Activated naive CD4-positive, alpha-beta T cell treated with anti-CD3 and anti-CD28 coated beads, Interleukin-2, amount 50 U/mL, for 72 hours (primary cell): ENCODE measurements at places on chromosomes 2 and 18.

DNA sequence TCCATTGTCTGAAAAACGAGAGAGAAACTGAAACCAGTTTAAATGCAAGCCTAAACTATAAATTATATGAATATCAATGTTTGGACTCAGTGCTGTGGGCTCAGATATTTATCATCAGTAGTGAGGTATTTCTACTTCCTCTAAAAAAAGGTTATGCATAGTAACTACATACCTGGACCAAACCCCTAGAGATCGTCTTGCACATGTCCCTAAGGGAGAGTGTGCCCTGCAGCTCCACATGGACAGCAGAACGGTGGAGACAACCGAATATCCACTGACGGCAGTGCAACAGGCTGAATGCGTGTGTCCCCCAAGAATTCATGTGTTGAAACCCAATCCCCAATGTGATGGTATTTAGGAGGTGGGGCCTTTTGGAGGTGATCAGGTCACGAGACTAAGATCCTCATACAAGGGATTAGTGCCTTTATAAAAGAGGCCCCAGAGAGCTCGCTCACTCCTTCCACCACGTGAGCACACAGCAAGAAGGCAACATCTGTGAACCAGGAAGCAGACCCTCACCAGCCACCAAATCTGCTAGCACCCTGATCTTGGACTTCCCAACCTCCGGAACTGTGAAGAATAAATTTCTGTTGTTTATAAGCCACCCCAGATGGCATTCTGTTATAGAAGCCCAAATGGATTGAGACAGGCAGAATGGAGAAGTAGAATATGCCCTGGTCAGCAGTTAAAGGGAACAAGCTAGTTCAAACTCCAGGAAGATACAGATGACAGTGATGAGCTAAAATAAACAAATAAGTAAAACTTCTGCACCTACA, 208.4 kb downstream of the ANAPC1 start:
- DNase-seq: no peak

DNA sequence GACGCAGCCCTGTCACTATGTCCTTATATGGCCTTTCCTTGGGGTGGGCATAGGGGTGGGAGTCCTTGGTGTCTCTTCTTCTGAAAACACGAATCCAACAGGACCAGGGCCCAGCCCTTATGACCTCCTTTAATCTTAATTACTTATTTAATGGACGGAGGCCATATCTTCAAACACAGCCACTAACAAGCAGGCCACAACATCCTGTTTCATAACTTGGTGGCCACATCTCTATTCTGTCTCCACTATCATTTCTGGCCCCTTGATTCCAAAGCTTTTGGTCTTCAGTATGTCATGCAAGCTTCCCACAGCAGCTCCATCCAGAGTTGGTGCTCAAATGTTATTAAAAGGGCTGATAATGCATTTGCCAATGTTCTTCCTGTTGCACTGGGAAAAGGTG, 287.3 kb upstream of the SMIM21 start:
- no peak for DNase-seq

DNA sequence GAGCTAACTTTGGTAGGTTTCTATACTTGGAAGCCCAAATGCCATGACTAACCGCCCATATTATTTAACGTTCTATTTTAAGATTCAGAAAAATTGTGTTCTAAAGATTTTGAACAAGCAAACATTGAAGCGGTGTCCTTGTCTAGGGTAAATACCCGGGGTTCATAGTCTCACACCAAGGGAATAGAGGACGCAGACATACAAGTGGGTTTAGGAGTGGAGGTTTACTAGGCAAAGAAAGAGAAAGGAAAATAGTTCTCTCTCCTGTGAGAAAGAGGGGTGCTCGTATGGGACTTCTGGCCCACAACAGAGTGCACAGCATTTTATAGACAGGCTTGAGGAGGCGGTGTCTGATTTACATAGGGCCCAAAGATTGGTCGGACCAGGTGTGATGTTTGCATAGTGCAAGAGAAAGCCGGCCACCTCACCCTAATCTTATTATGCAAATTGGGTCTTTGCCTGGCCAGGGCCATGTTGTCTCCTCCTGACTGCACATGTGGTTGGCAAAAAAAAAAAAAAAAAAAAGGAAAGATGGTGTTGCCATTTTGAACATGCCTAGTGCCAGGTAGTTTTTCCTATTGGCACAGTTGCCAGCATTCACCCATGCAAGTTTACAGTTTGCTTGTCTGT, 1062.6 kb downstream of the LRP1B start:
- no peak for DNase-seq

DNA sequence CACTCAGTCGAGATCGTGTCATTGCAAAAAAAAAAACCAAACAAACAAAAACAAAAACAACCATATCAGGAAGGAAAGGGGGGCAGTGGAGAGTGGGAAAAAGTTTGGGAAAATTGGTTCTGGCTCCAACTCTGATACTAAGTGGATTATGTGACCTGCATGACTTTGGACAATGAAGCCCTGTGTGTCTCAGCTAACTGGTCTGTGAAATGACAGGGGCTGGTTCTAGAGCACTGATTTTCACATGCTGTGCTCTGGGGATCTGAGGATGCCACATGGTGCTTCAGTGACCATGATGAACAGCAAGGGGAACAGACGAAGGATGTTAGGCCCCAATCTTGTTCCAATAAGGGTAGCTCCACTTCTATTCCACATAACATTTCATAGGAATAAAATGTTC, 157.4 kb upstream of the DNMT3A start:
- DNase-seq: no peak

- no peak for DNase-seq
Observed at GRCh38 chr2:240898731-240899467, 2.9 kb upstream of the MAB21L4 start.

- DNase-seq: no peak
Observed at GRCh38 chr2:30213907-30214463, 17.3 kb upstream of the LBH start.

DNA sequence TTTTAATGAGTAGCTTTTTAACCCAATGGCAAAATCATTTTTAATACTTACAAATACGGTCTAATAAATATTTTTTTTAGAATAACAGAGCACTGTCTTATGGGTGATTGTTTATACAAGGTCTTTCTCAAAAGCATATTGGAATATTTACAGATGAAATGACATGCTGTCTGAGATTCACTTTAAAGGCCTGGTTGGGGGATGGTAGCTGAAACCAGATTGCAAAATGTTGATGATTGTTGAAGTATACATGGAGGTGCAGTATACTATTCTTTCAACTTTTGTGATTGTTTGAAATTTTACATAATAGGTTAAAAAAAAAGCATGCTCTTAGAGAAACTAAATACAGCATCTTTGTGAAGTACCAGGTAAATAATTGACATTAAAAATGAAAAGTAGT, 111.2 kb downstream of the FMNL2 start:
- DNase-seq: no peak

DNA sequence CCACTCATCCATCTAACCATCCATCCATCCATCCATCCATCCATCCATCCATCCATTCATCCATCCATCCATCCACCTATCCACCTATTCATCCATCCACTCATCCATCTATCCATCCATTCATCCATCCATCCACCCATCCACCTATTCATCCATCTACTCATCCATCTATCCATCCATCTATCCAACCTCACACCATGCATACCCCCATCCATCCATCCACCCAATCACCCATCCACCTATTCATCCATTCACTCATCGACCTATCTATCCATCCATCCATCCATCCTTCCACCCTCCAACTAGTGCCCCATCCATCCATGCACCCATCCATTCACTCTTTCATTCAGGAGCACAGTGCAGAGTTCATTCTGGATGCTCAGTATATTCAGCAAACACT, 21.5 kb upstream of the YWHAQ start:
- no peak for DNase-seq

GRCh38 chr2:47214990-47215389, 59.9 kb upstream of the STPG4 start:
- no peak for DNase-seq

DNA sequence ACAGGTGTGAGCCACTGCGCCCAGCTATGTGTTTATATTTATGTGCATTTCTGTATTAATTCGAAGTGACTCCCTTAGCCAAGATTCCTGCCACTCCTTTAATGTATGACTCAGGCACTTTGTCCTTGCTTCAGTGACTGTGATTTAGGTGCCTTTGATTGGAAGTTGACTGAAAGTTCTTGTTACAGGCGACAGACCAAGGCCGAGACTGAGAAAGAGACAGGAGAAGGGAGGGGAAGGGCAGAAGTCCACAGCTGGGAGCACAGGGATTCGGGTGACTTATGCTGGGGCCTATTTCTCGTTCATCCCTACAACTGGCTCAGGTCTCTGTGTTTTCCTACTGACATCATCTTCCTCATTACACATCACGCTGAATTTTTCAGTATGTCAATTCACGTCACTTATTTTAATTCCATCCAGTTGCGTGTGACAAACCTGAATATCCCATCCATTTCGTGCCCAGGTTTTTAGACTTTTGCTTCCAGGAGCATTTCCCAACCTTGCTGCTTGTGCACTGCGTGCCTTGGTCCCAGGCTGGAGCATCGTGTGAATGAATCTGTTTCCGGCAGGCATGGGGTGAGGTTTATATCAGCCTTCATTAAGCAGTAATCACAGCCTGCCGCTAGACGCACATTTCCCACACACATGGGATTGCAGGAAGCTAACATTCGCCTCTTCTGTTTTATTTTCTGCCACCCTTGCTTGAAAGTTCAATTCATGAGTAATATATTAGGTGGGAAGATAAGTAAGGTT, 42.4 kb downstream of the TMEM18 start:
- DNase-seq: no peak

DNA sequence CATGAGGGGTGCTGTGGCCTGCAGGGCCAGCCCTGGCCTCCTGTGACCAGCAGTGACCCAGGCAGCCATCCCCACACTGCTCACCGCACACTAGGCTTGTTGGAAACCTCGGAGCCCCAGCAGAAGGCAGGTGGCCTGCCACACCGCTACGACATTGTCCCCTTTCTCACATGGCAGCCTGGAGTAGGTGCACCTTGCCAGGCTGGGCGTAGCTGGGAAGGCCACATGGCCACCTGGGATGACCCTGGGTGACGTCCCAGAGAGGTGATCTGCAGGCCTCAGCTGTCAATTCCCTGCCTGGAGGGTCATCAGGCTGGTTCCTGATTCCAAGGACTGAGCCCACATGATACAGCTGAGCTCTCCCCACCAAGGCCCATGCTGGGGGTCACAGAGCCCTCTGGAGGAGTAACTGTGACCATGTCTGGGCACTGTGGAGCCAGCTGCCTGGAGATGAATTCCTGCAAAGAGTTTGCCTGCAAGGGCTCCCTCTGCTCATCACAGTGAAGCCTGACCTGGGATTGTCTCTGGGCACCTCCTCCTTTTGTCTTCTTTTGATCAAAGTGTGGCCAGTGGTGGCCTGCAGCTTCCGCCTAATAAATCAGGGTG, 119.6 kb upstream of the OTOS start:
- DNase-seq: no peak

GRCh38 chr18:56235481-56236013, 402.8 kb downstream of the TXNL1 start:
- DNase-seq: no peak

DNA sequence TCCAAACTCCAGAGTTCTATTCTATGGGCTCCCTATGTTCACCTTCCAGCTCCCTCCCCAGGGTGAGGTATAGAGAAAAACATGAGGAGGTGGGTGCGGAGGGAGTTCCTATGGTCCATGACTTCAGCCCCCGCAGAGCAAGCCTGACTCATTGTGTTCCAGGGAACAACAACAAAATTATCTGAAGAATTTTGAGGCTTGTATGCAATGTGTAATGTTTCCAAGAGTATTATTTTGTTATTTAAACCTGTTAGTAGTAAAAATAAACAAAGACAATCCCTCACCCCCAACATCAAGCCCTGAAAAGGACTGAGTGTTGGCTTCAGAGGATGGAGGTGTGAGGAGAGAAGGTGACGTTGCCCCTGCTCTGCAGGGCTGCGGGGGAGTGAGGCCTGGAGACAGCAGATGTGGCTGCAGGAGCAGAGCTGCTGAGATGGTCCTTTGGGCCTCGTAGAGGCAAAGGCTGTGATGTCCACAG, 29.0 kb downstream of the LAMA3 start:
- DNase-seq: no peak

DNA sequence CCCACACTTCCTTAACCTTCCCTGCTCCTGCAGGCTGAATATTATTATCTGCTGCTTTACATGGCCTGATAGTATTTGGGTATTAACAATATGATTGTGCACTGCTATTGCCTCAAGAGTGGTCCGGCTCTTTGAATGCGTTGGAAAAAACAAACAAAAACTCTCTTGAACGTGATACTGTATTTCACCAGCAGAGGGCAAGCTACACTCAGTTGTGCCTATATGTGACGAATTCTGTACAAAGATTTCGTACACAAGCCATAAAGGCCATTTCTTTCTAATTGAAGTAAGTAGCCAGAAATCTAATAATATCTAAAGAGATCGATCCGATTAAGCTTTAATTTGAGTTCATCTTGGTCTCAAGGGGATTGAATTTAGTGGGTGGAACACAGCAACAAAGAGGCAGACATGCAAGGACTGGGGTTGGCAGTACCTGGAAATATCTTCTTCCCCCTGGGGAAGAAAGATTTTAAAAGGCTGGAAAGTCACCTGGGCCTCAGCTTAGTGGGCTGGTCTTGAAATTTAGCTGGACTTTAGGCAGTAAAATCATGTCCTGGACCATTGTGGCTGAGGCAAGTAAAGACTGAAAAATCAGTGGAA, 49.3 kb upstream of the RAB6D start:
- DNase-seq: no peak

GRCh38 chr2:237558961-237559641, 7.3 kb upstream of the PRLH start:
- DNase-seq: no peak

DNA sequence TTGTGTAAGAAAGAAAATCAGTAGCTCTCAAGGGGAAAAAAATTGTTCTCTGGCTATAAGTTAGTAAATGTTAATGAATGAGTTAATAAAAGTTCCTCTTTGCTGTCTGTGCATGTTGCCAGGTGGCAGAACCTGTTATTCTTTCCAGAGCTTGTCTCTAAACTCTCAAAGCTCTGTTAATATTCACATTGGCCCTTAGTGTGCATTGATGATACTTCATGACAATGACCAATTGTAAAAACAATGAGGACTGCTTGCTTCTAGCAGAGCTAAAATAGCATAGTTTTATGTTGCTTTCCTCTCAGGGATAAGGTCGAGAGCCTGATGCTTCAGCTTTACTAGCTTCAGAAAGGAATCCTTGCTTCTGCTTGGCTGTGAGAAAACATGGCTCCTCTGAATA, 91.5 kb downstream of the RAD51AP2 start:
- DNase-seq: no peak

GRCh38 chr18:76874642-76875389, 52.5 kb downstream of the ZNF236 start:
- DNase-seq: no peak
